ENCODE measurements at places on chromosomes 16 and 17.
A peak's percentile ranks its signal among the peaks of the same experiment; 100 is the strongest.

DNA sequence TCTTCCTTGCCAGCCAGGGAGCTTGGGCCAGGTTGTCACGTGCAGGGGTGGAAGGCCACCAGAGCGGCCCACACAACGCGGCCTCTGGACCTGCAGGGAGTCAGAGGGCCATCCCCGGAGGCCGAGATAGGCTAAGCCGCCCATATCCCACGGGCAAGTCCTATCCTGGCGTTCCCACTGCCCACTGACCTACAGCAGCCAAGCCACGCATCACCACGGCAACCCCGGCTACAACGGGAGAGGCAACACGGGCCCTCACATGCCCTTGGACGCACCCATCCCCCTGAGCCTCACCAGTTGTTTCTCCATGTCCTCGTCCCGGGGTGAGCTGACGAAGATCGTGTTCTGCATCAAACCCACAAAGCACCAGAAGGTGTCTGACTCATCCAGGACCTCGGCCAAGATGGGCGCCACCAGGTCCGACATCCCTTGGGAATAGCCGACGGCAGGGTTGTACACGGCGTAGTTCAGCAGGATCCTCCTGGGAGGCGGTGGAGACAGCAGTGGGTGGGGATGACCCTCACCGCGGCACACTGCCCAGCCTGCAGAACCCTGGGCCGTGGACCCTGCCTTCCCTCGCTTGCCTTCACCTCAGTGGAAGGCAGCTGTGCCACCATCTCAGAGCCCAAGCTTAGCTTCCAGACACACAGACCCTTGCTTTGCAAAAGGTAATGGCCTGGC lies 88.2 kb downstream of the TBC1D16 start:
- DNase-seq = no peak

- DNase-seq = no peak
Measured at GRCh38 chr16:57348327-57348726, 10.3 kb upstream of the CCL22 start.

DNA sequence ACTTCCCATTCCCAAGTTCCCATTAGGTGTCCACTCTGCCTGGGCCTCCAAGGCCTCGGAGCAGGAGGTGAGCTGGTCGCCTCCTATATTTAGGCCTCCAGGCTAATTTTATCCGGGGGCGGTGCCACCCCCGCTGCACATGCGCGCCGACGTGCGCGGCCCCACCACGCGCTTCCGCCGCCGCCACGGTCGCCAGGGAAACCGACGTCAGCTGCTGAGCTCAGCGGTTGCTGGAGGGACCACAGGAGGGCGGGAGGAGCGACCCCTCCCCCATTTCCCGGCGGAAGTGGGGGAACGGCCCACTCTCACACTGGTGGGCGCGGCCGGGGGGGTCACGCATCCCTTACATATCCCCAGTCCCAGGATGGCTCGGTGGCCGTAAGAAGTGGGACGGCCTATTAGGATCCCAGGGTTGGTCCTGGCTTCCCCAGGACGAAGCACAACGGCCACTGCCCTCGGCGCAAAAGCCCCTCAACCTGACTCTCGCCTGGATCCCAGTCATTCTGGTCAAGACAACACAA lies 1.0 kb downstream of the PER1 start:
- peak; percentile 67 for DNase-seq

DNA sequence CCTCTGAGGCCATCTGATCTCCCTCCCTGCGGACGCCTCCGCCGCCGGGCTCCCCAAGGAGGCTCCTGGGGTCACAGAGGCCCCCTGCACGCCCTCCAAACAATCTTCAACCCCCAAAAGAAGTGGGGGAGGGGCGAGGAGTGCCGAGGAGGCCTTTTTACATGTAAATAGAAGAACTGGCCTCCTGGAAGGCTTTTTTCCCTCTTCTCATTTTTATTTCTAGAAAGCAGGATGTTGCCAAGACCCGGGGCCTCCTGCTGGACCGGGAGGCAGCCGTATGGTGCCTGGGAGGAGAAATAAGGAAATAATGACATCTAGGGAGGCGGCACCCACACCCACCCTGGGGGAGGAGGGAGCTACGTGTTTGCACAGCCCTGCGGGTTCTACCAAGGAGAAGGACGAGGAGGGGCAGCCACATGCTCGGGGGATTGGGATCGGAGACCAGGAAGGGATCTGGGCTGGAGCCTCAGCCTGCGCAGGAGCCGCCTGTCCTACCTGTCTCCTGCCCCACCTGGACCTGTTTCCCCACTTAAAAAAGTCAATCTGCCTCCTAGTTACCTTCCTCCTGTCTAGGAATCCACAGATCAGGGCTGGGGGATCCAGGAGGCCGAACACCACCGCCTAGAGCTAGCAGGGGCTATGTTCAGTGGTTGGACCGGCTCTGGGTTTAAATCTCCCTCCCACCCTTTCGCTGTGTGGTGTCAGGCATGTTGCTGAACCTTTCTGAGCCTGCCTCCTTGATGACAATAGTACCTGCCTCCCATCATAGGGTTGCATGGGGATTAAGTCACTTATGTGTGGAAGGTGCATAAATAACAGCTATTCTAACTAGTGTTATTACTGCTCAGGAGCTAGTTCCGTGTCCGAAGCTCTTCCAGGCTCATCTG lies 175.7 kb upstream of the GSE1 start:
- DNase-seq = no peak

GRCh38 chr16:76176153-76176552 lies 101.0 kb upstream of the CNTNAP4 start:
- no peak for DNase-seq

GRCh38 chr16:68284847-68285246 lies 20.5 kb downstream of the SLC7A6 start:
- DNase-seq = no peak

- DNase-seq = no peak
Measured at GRCh38 chr17:19753051-19753509, 5.0 kb upstream of the ALDH3A1 start.

DNA sequence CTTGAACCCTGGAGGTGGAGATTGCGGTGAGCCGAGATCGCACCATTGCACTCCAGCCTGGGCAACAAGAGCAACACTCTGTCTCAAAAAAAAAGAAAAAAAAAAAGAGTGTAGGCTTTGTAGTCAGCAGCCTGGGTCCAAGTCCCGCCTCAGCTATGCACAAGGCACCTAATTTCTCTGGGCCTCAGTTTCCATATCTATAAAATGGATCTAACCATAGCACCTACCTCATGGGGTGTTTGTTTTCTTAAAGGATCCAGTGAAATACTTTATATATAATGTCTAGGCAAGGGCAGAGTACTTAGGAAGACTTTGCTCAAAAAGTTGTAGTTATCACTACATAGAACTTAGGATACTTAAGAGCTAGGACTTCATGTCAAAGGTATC lies 45.4 kb upstream of the NFAT5 start:
- DNase-seq = no peak

GRCh38 chr17:1590029-1590746 lies 27.6 kb upstream of the PITPNA start:
- peak; percentile 52 for DNase-seq

GRCh38 chr16:83744441-83744981 lies 63.3 kb upstream of the HSBP1 start:
- DNase-seq = no peak

DNA sequence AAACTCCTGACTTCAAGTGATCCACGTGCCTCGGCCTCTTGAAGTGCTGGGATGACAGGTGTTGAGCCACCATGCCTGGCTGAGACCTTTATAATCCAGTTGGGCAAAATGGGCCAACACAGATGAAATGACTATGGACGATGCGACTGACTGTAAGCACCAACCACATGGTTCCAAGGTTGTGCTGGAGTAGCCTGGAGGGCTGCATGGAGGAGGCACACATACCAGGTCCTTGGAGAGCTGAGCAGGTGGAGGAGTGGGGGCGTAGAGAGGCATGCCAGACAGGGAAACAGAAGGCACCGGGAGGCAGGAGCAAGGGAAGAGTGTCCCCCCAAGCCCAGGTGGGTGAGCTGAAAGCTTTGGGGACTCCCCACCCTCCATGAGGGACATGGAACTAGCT lies 85.2 kb downstream of the ABR start:
- no peak for DNase-seq

- peak; percentile 69 for DNase-seq
Measured at GRCh38 chr17:27245230-27245696, 48.7 kb upstream of the WSB1 start.

DNA sequence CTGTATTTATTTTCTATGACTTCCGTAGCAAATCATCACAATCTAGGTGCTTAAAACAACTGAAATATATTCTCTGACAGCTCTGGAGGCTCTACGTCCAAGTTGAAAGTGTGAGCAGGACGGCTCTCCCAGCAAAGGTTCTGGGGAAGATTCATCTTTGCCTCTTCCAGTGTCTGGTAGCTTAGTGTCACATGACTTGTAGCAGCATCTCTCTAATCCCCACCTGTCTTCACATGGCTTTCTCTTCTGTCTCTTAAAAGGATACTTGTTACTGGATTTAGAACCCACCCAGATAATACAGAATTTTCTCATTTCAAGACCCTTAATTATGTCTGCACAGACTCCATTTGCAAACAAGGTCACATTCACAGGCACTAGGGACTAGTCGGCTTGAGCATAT lies 687.7 kb upstream of the RBFOX1 start:
- no peak for DNase-seq

DNA sequence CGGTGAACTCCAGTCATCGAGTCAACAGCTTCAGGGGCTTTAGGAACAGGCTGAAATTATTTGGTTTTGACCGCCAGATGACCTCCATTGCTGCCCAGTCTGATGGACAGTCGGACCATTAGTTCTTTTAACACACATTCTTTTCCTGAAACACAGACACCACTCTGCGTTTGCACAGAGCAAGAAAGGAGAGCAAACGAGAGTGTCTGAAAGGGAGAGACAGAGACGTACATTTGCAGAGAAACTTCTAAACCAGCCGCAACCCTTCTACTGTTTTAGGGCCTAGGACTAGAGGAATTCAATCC lies 156.1 kb downstream of the SNX11 start:
- DNase-seq = no peak

DNA sequence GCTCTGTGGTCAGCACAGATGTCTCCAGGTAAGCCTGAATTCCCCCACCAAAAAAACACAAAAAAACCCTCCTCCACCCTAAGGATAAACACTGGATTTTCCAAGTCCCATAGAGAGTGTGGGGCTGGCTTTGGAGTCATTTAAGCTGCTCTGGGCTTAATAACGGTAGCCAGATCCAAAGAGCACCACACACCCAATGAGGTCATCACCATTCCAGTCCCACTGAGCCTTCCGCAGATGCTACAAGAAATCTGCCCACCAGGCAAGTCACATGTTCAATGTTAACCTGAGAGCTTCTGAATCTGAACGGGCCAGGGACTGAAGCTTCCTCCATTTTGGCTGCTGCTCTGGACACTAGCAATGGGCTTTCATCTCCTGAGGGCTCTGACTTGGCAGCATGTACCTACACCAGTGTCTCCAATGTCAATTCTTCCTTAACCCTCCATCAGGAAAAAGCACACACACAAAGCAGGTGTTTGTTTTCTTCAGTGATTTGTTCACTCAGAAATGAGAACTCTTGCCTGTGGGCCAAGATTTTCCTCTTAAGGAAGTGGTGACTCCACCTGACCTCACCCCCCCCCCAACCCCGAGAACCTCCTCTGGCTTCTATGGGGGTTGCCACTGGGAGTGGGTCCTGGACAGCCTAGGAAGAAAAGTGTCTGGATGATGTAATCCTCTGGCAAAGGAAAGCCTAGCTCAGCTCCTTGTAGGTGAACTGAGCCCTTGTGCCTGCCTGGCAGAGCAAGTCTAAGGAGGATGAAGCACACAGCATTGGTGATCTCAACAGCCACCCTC lies 220.1 kb downstream of the FOXL1 start:
- DNase-seq = no peak

DNA sequence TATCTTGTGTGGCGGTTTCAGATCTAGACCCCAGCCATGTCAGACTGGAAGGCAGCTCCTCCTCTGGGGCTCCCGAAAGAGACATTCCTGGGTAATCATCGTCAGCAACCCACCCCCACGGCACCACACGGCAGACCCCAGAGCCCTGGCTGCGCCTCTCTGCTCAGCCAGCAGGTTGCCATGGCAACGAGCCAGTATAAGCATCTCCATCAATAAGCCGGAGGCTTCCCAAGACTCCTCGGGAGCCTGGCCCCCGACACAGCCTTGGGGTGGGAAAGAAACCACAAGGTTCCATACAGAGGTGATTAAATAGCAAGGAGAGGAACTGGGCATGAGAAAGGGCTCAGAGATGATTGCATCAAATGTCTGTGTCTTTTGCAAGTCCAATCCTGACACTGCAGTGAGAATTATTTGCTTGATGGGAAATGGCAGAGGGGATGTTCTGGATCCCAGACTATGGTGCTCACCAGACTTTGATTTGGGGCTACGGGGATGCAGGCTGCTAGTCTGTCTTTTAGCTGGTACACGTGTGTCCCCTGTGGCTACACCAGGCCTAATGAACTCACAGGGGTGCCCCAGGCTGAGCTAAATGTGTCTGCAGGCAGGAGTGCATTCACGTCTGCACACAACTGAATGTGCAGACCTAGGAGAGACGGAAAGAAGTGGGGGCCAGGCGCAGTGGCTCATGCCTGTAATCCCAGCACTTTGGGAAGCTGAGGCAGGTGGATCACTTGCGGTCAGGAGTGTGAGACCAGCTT lies 320.5 kb upstream of the TNRC6C start:
- DNase-seq = no peak

GRCh38 chr16:87474566-87474996 lies 18.2 kb downstream of the ZCCHC14 start:
- DNase-seq = no peak

- no peak for DNase-seq
Measured at GRCh38 chr16:79752396-79752795, 151.9 kb upstream of the MAF start.

DNA sequence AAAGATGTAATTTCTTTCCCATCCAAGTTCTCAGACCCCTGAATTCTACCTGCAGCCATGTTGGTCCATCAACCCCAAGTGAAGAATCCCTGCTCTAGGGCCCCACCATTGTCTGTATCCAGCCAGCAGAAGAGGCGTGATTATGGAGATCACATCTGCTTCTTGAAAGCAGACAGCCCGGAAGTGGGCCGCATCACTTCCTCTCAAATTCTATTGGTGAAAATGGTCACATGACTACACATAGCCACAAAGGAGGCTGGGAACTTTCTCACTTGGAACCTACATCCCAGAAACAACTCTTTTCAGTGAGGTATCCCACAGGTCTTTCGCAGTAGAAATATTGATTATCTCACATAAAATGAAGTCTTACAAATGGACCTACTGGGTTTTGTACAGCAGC lies 40.1 kb downstream of the IL4R start:
- no peak for DNase-seq

DNA sequence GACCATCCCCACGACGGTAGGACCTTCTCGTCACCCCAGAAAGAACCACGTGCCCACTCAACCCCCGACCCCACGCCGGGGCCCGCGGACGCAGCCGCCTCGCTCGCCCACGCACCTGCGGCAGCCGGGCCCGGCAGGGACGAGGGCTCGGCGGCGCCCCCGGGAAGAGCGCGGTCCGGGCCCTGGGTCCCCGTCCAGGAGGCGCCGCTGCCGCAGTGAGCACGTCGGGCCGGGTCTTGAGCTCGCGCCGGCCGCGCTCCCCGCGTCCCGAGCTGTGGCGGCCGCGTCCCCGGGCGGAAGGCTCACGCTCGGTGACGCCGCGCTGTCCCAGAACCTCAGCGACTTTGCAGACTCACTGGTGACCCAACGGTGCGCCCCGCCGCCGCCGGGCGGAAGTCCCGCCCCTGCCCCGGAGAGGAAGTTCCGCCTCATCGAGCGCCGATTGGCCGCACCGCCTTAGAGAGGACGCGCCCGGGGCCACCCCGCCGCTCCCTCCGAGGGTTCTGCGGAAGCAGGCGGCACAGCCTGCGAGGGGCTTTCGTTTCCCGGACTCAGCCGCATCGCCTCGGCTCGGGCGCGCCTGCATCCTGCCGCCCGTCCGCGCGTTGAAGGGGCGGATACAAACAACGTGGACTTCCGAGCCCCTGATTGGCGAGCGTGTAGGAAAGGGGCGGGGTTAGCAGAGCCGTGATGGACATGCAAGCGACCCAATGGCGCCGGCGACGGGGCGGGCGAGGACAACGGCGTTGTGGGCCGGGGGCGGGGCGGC lies 793 bp upstream of the RAB40C start:
- peak; percentile 87 for DNase-seq

All from HEK293T (cell line).